ENCODE measurements at places on chromosomes 1 and 21. TPM values are rescaled to one million over a fixed set of nuclear protein-coding genes. Genes with fewer than 3 reads are reported as not detected.

DNA sequence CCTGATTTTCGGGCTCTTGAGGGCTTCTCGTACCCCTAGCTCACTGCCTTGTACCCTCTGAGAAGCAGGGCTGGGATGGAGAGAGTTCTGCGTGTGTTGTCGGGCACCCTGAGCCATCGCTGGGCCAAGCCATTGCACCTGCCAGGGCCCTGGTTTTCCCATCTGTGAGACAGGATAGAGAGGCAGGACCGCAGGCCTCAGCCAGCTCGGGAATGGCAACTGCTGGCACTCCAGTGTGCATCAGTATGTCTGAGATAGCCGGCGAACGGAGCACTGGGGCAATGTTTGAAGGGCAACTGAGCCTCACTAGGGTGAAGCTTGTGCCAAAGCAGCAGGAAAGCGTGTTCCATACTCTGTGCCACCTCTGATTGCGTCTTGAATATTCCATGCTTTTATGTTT lies 66.9 kb downstream of the TENT5C start:
- no peak for DNase-seq

- no peak for DNase-seq
Measured at GRCh38 chr1:172638885-172639831, 19.7 kb upstream of the FASLG start.

- no peak for DNase-seq
Measured at GRCh38 chr1:198880818-198881597, 242.2 kb downstream of the PTPRC start.

- DNase-seq, result no peak
Measured at GRCh38 chr1:168598892-168599291, 22.5 kb downstream of the XCL1 start.

DNA sequence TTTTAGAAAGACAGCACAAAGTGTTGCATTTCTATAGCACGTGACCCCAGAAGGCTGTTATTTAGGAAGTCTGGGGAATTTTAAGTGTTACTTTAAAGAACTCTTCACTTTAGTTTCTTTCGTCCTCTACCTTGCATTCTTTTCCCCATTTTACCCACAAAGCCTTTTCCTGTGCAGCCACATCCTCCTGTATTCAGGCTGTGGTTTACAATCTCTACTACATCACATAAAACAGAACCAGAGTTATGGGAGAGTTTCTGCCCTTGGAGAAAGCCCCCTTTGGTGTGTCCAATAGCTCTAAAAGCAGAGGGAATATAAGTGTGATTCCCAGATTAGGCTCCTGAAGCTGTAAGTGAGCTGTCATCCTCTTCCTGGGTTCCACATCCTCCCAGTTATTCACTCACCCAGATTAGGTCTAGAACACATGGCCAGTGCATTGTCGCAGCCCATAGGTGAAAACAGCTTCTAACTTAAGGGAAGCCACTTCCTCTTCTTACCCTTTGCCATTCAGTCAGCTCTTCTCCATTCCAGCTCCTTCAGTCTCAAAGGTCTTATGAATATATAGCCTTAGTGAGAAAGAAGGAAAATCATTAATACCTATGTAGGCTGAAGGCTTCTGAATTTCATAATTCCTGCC lies 171.1 kb downstream of the PIGK start:
- no peak for DNase-seq

GRCh38 chr1:247386687-247387086 lies 29.3 kb upstream of the NLRP3 start:
- no peak for DNase-seq

GRCh38 chr1:178660461-178660860 lies 64.6 kb upstream of the RALGPS2 start:
- no peak for DNase-seq

DNA sequence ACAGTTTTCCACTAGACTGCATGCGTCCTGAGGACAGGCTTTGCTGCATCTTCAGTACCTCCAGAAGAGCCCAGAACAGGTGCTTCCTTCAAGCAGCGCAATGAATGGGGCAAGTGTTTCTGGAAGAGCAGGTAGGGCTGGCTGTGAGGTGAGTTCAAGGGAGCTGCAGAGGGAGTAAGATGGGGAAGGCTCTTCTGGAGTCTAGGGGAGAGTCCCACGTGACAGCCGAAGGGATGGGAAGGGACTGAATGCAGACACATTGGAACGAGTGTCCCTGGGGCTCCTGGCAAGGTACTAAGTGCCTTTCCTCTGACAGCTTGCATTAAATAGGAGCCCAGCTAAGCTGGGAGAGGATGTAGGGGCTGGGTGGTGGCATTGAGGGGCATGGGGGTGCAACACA lies 84.2 kb downstream of the FAM78B start:
- no peak for DNase-seq

GRCh38 chr1:10965546-10966226 lies 46.8 kb upstream of the TARDBP start:
- DNase-seq, result no peak

- no peak for DNase-seq
Measured at GRCh38 chr1:62321446-62321845, 2.2 kb upstream of the KANK4 start.

DNA sequence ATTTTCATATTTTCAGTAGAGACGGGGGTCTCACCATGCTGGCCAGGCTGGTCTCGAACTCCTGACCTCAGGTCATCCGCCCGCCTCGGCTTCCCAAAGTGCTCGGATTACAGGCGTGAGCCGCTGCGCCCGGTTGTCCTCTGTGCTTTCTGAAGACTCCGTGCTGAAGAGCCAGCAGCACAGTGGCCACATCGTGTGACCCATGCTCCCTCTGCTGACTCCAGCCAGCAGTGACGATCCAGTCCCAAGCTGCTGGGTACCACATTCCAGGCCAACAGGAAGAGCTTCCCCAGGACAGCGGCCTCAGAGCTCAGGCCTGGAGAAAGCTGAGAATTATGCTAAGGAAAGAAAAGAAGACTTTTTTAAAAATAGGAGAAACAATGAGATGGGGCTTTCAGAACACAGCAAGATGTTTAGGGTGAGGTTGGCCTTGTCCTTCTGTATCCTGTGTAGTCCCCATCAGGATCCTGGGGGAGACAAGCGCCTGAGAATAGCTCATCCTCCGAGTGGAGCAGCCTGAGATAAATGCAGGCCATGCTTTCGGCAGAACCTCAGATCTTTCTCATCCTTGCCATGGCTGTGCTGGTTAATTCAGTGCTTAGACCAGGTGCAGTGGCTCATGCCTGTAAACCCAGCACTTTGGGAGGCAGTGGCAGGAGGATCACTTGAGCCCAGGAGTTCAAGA lies 207.1 kb downstream of the SLC35F3 start:
- DNase-seq, result no peak

DNA sequence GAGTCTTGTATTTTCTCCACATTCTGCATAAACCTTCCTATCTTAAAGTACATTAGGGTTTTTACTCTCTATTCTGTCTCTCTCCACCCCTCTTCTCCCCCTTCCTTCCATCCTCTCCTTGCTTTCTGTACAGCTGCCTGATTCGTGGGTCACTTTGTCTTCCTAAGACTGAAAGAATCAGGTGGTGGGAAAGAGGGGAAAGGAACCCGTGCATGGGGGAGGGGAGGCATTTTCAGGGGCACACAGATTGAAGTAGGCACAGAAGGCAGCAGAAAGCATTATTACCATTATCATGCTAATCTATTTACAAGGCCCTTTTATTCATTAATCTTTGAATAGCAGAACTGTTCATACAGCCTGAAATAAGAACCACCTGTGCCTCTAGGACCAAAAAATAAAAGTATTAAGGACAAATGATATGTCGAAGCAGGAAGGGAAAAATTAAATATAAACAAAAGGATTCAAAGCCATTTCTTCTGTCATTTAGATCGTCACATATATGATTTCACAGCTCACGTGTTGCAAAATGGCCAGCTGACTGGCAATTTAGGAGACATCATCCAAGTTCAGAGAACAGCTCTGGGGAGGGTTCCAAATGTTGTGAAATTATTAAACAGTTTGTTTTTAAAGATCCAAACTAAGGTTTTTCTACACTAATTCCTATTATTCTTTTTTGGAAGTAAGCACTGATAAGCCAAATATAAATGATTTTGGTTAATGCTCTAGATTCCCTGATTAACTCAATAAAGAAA lies 154.6 kb downstream of the PBX1 start:
- DNase-seq, result no peak

DNA sequence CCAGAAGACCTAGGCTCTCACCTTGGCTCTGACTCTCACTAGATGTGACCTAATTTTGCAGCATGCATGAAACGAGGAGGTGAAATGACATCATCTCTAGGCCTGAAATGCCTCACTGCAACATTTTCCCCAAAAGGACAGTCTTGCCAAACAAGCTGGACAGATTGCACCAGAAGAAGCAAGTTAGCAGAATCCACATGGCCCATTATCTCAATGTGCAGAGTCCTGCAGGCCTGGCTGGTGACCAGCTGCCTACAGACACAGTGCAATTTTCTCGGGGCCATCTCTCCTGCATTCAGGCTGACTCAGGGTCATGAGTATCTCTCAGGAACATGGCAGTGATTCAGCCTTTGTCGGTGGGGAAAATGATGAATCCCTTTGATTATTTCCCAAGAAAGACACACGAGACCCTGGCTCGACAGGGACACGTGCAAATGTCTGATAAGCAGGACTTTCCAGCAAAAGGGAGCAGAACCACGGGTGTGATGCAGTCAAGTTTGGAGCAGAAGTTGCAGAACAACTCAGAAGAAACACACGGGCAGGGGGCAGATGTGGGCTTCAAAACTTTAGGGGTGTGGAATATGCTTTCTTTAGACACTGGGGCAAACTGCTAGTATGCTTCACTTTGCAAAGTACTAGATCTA lies 38.7 kb downstream of the TRIM67 start:
- no peak for DNase-seq

GRCh38 chr1:147800804-147801203 lies 40.4 kb upstream of the GJA5 start:
- DNase-seq, result no peak

DNA sequence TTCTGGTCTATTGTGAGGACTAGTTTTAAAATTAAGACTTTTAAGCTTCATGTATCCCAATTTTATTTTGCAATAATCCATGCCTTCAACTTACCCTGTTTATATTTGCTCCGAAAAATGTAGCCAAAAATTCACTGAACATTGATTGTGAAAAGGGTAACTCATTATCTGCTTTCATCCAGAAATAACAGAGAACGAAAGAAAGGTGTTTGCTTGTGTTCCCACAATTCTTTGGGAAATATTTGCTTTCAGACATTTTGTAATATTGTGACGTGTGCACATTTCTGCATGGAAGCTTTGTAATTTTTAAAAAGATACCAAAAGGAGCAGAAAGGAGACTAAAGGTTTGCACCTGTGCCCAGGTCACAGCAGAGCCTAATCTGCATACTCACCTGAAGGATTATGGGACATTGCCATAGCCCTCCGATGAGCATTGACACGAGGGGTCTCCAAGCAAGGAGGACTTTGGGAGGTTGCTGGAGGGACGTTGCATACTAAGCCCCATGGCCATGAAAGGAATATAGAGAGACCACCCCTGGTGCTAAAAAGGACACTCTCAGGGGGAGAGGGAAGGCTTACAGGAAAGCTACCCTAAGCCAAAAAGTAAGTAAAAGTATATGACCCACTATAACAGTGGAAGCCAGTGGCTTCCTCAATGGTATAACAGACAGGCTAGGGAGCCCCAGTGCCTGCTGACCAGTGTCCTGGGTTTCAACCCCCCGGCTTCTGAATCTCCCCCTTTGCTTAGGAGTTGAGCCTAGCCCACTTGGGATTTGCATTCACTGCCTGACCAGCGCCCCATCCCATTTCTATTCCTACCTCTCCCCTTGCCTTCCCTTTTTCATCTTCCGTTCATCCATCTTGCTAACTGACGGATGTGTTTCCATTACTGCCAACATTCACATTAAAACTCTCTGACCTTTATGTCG lies 148.6 kb upstream of the ZC3H12A start:
- DNase-seq, result no peak

DNA sequence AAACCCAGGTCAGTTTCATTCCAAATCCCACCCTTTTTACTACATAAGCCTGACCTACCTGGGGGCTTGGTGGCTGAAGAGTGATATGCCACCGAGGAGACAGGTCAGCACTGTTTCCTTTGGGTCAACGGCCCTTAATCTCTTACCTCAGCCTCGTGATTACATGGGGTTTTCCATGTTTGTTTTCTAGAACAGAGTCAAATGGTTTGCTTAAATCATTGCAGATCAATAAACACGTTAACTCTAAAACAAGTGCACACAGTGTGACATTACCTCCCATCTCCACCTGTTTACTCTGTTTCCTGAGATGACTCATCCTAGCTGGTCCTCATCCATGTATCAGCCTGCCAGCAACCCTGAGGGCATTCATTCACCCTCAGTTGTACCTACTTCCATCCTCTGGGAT lies 40.8 kb upstream of the TP53BP2 start:
- no peak for DNase-seq

DNA sequence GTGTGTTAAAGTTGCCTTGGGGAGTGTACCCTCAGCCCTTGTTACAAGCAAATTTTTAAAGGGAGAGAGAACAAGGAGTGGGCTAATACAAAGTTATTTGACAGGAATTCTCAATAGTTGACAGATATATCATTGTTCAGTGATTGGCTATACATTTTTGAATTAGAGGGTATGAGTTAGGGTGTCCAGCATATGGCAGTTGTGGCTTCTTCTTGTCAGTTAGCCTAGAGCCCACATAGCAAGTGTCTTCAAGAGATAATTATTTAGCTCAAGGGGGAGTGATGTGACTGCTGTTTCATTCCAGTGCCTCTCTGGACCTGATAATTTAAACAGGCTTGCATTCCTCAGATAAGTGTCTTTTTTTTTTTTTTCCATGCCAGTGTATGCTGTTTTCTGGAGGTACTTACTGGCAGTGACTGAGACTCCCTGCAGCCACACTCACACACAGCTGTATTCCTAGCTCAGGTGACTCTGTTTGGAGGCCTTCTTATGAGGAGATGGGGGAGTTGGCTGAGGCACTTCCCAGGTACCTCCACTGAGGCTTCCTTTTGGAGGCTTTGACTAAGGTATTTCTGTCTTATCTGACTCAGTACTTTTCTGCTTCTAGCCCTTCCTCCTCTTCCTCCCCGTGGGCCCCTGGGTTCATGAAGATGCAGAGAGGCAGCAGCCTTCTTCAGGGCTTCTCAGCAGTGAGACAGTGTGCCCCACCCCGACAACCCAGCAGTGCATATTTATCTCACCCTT lies 32.3 kb downstream of the IVNS1ABP start:
- DNase-seq, result no peak

DNA sequence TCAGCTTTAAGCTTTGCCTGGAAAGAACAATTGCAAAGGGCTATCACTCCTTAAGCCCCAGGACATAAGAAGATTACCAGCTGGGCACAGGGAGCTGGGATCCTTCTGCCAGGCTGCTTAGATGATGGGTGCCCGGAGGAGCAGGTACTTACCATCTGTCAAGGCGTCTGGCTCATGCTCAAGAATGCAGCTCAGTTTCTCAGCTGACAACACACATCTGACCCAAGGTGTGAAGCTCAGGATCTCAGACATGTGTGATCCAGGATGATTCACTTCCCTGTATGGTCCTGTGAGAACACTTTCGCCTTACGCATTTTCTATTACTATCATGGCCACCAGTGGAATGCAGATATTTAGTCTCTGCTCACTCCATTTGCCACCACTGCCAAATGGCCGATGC lies 14.7 kb upstream of the DISC1 start:
- DNase-seq, result no peak

Gene GJC2
- 0.55 TPM for total RNA-seq

Gene SLC1A7
- total RNA-seq, result 0.72 TPM

Gene SASS6
- 4.4 TPM for total RNA-seq

Gene DISC1
- 8.9 TPM for total RNA-seq

Gene AGMAT
- total RNA-seq, result 8.4 TPM

Gene GPR25
- not detected for total RNA-seq

Gene POGZ
- 106 TPM for total RNA-seq

Gene LEPROT
- total RNA-seq, result 56.6 TPM

Gene THBS3
- 35.9 TPM for total RNA-seq

Gene CHIA
- total RNA-seq, result not detected

Gene CNTN2
- 6.8 TPM for total RNA-seq

Gene ADAM30
- total RNA-seq, result not detected

Gene SPSB1
- 35.5 TPM for total RNA-seq

Gene VHLL
- not detected for total RNA-seq

Gene BARHL2
- not detected for total RNA-seq

Gene OPTC
- not detected for total RNA-seq

Data from mucosa of descending colon (tissue), 3 donors.